ENCODE measurements at places on chromosomes 6 and 20.

DNA sequence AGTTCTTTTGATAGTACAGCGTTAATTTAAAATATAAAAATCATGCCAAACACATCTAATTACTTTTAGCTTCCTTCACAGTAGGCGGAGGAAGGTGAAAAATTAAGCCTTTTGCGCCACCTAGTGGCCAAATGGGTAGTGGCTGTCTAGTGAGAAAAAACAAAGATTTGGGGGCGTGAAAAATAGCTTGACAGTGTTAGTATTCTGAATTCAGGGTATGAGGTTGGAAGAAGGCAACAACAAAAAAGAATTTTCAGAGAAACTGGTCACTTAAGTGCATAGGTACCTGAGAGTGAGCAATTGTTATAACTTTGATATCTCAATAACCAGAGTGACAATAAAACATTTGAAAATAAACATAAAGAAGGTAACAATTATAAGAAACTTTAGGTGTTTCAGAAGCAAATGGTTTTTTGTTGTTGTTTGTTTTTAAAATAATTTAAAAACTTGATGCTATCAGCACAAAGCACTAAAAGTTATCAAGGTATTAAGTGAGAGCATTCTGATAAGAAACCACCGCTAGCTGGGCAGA lies 14.3 kb downstream of the PSMB9 start:
- DNase-seq: peak; percentile 46

GRCh38 chr6:70409216-70409615 lies 4.1 kb upstream of the FAM135A start:
- no peak for DNase-seq

DNA sequence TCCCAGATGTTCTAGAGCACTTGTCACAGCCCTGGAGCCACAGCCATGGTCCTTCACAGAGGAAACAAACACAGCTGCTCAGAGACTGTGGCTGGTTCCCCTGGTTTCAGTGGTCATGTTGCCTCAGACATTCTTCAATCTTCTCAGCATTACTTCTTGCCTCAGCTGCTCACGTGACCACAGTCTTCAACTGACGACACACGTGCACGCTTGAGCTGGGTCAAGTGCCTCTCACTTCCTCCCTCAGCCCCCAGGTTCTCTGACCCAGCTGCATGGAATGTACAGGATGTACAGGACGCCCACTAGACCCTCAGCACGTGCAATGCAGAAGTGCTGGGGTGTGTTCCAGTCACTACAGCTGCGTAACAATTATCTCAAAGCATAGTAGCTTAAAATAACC lies 159.8 kb upstream of the GGTLC1 start:
- no peak for DNase-seq

GRCh38 chr20:23050847-23051627 lies 1.6 kb upstream of the THBD start:
- DNase-seq: peak; percentile 68

- DNase-seq: peak; percentile 71
Observed at GRCh38 chr20:3716195-3716834, 3.9 kb upstream of the SIGLEC1 start.

- peak; percentile 94 for DNase-seq
Observed at GRCh38 chr20:64079273-64080012, at the start of gene RGS19. Gene RGS19 (minus strand): TSS chr20:64079518. CDS start chr20:64076886, 2,632 bp downstream.

- DNase-seq: no peak
Observed at GRCh38 chr20:3246682-3247081, 7.7 kb upstream of the SLC4A11 start.

GRCh38 chr20:39394461-39394860 lies 432.3 kb downstream of the DHX35 start:
- DNase-seq: no peak

DNA sequence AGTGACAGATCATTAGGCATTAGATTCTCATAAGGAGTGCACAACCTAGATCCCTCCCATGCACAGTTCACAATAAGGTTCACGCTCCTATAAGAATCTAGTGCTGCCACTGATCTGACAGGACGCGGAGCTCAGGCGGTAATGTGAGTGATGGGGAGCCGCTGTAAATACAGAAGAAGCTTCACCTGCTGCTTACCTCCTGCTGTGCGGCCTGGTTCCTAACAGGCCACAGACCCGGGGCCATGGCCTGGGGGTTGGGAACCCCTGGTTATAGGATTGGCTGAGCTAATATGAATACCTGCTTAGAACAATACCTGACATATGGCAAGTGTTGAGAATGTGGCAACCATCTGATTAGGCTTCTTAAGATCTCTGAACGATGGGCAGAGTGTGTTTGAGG lies 2.4 kb downstream of the PNPLA1 start:
- no peak for DNase-seq

GRCh38 chr20:9392892-9393857 lies 121.2 kb upstream of the LAMP5 start:
- peak; percentile 32 for DNase-seq

GRCh38 chr6:43992783-43993644 lies 134.2 kb downstream of the MRPL14 start:
- DNase-seq: no peak

DNA sequence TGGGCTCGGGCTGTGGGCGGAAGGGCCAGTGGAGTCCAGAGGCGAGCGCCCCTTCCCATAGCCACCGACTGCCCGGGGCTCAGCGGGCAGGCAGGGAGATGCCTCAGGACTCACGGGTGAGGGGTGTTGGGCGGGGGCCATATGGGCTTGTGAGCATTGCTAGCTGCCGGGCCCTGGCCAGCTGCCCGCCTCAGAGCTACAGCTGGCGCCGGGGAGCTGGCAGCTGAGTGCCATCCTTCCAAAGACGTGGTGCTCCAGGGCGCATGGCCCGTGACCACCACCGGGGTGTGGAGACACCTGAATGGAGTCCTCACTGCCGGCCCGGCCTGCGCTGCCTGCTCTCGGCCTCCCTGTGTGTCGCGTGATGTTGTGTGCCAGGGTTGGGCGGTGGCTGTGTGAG lies 10.6 kb upstream of the RBBP8NL start:
- DNase-seq: no peak

DNA sequence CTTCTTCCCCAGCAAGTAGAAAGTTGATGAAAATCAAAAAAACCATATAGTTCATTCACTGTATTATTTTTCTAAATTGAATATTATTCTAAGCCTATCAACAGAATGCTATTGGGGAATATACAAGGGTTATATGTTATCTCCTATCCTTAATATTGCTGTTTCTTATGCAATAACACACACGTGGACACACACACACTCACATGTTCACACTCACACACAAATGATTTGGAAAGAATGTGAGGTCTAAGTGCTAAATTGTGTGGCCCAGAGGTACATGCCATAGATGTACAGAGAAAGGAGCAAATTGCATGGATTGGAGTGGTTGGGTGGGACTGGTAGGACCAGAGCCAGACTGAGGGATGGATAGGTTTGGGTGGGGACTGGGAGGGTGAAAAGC lies 45.1 kb downstream of the RIOK1 start:
- no peak for DNase-seq

DNA sequence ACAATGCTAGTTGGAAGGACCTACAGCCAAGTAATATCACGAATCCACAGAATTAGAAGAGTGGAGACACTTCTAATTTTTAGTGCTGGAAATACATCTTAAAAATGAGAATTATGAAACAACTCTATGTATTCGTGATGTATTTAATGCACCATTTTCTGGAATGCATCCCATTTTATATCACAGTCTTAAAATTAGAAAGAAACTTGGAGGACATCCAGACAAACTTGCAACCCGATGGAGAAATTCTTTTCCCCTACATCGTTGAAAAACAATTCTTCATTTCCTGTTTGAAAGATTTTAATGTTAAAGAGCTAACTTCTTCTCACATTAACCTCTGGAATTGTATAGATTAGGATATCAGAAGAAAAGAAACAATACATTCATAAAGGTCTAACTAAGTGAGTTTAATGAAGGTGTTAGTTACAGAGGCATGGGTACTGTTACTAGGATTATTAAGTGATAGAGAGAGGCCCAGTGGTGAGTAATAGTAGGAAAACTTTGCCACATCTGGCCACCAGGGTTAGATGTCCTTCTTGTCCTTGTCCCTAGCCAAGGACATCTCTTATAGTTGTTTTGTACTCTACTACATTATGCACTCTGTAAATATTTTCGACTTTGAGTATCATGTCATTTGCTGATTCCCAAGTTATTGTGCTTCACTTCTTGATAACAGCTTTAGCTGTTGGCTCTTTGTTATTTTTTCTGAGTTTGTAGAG lies 502.4 kb upstream of the PTCHD4 start:
- DNase-seq: no peak

DNA sequence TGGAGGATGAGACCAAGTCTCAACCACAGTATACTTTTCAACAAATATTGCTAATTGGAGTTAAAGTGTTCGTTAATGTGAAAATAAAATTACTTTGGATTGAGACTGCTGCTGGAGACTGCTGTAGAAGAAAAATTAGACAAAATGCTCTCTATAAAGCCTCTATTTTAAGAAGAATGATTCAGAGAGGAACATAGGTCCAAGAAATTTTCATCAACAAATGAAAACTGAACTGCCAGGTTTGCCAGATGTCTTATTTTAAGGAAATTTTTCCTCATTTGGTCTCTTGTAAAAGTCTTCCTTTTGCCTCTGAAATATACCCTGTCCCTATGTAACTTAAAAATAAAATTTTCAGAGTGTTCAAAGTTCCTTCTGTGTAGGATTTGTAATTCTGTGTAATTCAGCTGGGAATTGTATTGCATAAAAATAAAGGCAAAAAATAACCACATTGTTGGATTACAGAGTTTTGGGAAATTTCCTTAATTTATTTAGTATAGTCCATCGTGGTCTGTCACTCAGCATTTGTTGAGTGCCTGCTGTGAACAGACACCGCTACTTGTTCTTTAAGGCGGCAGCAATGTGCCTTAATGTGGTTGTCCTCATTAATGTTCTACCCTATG lies 27.4 kb downstream of the ANKS1A start:
- DNase-seq: no peak

DNA sequence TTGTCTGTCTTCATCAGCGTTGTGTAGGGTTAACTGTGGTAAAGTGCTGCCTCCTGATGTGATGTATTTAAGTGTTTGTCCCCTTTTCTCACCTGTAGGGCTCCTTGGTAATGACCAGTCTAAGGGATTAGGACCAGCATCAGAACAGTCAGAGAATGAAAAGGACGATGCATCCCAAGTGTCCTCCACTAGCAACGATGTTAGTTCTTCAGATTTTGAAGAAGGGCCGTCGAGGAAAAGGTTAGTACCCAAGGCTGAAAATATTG lies 164.2 kb downstream of the JARID2 start:
- DNase-seq: no peak

DNA sequence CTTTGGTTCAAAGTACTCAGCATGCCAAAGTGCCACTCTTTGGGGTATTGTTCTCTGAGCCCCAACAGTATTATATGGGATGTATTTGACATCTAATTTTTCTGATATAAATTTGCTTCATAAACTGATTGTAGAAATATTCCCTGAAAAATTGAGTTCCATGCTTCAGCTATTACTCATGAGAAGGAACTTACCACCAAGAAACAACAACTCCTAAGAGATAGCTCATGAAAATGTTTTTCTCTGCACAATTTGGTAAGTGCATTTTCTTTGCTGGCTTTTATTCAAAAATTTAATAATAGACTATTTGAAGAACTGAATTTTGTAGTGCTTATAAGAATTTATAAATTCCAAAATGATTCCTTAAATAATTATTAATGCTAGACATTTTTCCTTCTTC lies 12.8 kb upstream of the TPD52L1 start:
- no peak for DNase-seq

GRCh38 chr6:24356310-24356973 lies 1.4 kb downstream of the DCDC2 start:
- no peak for DNase-seq

DNA sequence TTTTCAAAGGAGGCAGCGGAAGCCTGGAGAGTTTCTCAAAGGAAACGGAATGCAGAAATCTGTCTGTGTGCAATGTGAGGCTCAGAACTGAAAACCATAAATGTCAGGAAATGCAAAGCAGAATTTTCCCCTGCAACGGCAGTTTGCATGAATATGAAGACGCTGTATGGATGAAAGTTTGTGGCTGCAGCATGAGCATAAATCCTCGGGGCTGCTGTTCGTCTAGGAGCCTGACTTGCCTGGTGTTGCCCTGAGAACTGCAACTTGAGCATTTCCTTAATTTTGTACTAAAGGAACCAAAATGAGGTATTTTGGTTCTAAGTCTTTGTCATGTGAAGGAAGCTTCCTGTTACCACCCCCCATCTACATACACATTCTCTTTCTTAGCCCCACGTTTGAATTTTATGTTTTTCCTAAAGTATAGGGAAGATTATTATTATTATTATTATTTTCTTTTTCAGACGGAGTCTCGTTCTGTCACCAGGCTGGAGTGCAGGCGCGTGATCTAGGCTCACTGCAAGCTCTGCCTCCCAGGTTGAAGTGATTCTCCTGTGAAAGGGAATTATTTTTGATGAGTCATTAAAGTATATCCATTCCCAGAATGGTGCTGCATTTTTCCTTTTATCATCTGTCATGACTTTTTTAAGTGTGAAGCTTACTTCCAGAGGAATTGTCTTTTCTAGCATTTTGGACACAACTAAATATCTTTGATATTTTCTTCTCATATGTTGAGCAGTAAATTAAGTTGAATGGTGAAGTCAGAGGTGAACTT lies 33.1 kb downstream of the MTHFD1L start:
- DNase-seq: peak; percentile 41

GRCh38 chr6:455006-455585 lies 63.5 kb downstream of the IRF4 start:
- DNase-seq: no peak

- DNase-seq: no peak
Observed at GRCh38 chr6:70838907-70839285, 118.0 kb downstream of the B3GAT2 start.

- DNase-seq: peak; percentile 28
Observed at GRCh38 chr6:143098054-143098671, 37.5 kb downstream of the AIG1 start.

DNA sequence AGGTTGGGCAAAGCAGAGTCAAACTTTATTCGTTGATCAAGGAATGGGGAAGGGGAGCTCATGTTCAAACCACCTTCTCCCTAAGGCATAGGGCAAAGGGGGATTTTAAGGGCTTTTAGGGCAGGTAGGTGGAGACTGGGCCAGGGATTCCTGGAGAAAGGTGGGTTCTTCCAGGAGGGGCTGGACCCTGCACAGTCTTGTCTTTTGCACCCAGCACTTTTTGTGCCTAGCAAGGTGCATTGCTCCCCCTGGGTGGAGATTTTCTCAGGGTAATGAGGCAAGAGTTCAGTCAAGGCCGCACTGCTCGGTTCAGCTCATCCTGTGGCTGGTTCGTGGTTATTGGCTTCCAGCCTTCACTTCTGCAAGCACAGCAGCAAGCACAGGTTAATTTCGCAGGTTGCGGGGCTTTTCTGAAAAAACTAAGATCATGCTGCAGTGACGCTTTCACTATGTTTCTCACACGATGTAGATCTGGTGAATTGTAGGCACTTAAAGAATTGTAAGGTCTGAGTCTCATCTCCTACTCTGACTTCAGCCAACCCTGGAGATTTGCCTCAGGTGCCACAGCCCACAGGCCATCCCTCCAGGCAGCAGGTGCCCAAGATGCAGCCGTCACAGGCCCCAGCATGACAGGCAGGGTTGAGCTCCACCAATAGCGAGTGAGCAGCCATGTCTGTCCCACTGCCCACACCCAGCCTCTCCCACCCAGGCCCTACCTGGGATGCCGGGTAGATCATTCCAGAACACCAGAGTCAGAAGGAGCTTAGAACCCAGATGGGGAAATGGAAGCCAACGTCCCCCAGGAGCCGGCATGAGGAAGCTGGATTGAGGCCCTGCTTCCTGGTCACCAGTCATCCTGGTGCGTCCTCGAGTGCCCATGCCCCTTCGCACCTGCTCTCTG lies 37.1 kb downstream of the SUN5 start:
- DNase-seq: peak; percentile 44

GRCh38 chr6:84353459-84354423 lies 126.3 kb upstream of the CEP162 start:
- DNase-seq: no peak

GRCh38 chr6:161274898-161275297 lies 1.0 kb upstream of the AGPAT4 start:
- no peak for DNase-seq

GRCh38 chr6:25366903-25367545 lies 87.8 kb downstream of the CARMIL1 start:
- peak; percentile 30 for DNase-seq
